ENCODE measurements at places on chromosomes 4 and X.

DNA sequence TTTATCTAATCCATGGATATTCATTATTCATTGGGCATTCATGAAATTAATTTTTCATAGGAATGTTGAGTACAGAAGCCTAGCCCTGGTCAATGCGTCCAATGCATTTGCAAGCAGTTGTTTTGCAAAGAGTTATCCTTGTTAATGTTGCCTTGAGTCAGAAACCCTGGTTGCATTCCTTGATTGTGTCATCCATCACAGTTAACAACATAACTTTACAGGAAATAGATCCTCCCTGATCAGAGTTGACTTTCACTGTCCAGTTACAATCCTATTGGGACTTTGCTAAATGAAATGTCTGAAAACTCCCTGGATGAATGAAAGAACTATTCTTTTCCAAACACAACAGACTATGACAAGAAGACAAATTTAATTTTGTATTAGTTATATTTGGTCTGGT is 924.3 kb upstream of the SLIT2 start:
- no peak for DNase-seq

DNA sequence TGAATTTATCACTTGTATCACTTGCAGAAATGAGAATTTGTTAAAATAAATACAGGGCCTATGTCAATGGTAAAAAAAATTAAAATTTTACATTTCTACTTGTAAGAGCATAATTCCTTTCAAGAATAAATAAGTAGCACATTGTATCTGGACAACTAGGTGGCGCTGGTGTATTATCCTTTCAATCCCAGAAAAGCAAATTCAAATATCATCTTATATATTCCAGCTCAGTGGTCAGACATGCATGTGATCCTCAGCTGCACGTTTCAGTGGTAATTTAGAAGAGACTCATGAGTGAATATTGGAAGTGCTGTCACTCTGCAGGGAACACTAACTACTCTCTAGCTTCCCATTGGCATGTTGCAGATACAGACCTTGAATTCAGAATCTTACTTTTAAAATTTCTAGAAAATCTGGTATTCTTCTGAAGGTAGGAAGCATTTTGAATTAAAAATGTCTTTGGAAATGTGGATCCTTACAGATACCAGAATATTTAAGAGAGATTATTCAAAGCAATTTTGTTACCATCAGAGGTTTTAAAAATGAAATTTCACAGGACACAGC is 1414.7 kb upstream of the TENM3 start:
- DNase-seq = no peak

DNA sequence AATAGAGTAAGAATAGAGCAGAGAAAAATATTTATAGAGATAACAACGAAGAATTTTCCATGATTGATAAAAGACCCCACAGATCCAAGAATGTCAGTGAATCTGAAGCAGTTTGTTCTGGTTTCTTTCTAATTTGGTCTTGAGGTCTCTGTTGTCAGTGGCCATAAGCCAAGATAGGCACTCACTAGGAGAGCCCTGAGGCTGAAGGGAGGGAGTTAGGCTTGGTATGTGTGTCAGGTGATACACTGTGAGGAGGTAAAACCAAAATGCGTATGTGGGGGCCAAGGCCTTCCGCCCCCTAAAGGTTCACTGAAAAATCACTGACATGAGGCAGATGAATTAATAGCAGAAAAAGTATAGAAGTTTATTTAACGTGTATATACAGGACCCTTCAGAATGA is 382.3 kb upstream of the HTR2C start:
- DNase-seq = no peak

DNA sequence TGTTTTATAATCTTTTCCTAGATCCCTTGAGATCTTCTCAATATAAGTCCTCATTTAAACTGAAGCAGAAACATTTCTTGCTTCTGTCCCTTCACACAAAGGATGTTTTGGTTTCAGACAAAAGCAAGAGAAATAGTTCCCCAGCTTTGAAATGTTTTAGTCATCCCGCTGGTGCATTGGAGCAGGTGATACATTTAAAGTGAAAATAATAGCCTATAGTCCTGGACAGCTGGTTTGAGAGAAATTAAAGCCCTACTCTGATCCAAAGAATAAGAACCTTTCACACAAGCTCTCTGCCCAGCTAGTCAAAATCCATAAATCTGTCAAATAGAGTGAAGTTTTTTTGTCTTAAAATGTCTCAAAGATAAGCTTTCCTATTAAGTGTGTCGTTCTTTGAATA is 79.4 kb downstream of the LUZP4 start:
- no peak for DNase-seq

- DNase-seq = no peak
Measured at GRCh38 chr4:138655286-138655685, 360.3 kb upstream of the NOCT start.

DNA sequence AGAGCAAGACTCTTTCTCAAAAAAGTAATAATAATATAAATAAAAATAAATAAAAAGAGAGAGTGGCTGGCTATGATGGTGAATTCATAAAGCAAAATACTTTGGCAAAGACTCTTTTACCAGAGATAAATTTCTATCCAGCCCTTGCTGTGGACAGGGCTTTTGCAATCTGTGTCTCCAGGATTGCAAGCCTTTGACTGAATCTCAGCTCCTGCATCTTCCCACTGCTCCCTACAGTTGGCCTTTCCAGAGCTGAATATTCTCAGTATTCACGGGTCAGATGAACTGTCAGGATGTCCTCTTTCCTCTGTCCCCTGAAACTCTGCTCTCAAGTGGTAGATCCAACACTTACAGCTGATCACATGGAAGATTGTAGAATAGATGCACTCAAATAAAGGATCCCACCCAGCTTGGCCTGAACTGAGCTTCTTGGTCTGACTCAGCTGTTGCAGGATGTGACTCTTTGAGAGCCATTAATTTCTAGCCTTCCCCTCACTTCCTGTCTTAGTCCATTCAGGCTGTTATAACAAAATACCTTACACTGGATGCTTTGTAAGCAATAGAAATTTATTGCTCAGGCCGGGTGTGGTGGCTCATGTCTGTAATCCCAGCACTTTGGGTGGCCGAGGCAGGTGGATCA is 123.4 kb upstream of the GUCY1A1 start:
- DNase-seq = no peak

DNA sequence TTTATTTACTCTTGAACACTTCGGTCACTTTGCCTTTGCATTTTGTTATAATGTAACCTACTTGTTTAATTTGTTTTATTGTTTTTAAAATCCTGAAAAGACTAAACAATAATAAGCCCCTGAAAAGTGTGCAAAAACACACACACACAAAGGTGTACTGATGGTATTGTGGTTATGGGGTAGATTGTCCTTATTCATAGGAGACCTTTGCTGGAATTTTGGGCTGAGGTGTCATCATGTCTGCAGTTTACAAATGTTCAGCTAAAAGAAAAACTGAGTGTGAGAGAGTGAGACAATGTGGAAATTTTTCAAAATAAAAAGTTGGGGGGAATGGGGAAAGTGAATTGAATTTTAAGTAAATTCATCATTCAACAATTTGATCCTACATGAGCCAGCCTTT is 174.9 kb downstream of the QDPR start:
- DNase-seq = no peak

- DNase-seq = no peak
Measured at GRCh38 chrX:109858602-109859341, 125.7 kb upstream of the ACSL4 start.

- DNase-seq = no peak
Measured at GRCh38 chr4:81256059-81256970, 41.3 kb upstream of the PRKG2 start.

- DNase-seq = no peak
Measured at GRCh38 chr4:139493176-139493575, 39.3 kb downstream of the RAB33B start.

DNA sequence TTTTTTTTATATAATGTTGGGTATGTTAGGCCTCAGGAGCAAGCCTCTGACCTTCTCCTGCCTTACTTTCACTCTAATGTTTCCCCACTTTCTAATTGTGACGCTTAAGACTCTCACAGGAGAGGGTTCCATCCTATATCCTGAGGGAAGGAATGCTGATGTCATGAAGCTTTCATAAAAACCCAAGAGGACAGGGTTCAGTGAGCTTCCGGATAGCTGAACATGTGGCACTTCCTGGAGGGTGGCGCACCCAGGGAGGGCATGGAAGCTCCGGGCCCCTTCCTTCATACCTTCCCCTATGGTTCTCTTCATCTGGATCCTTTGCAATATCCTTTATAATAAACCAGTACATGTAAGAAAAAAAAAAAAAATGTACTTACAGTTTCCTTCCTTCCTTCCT is 48.0 kb upstream of the TMPRSS11E start:
- DNase-seq = no peak

DNA sequence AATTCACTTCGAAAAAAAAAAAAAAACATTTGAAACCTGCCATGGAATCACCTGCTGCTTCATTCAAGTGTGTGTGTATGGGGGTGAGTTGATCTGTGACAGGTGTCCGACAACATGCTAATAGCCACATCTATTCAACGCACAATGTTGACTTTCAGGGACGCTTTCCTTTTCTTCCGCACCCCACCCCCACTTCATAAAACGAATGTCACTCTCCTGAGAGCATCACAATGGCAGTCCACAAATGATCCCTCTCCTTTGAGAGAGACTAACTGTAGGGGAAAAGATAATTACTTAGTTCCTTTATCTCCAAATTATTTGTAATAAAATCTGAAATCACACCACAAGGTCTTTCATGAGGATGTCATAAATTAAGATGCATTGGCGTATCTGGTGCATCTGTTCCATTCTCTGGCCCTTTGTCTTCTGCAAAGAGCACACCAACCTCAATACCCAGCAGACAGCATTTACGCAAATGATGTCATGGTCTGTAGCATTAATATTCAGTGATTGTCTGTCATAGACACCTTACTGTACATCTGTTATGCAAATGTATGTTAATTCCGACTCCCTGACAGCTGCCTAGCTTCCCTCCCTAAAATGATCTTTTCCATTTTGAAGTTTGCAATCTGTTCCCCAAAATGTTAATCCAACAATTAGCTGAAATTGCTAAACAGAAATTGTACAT is 640.0 kb upstream of the BOD1L1 start:
- no peak for DNase-seq

DNA sequence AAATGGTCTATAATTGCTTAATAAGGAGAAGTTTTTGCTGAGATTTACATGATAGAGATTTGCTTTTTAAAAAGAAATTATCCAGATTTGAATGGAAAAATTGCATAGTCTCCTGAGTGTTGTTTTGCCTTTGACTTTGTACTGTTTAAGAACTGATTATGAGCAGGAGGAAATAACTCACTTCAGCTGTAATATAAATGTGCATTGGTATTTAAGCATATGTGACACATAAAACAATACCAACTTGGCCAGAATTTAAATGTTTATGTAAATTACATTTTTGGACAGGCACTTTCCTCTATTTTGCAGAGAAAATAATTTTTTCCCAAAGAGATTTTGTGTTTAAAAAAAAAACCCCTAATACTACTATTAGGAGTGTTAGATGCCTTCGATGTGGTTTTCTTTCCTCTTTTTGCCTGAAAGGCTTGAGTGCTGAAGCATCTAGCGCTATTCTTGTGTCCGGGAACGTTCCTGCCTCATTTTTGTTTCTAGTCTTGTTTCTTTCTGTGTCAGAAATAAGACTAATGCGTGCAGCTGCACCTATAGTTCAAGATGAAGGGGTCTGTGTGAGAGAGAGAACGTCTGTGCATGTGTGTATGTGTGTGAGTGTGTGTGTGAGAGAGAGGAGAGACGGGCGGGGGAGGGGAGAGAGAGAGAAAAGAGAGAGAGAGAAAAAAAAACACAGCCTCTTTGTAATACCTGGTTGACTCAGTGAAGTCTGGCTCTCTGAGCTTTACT is 60.8 kb downstream of the TBL1X start:
- DNase-seq = no peak

DNA sequence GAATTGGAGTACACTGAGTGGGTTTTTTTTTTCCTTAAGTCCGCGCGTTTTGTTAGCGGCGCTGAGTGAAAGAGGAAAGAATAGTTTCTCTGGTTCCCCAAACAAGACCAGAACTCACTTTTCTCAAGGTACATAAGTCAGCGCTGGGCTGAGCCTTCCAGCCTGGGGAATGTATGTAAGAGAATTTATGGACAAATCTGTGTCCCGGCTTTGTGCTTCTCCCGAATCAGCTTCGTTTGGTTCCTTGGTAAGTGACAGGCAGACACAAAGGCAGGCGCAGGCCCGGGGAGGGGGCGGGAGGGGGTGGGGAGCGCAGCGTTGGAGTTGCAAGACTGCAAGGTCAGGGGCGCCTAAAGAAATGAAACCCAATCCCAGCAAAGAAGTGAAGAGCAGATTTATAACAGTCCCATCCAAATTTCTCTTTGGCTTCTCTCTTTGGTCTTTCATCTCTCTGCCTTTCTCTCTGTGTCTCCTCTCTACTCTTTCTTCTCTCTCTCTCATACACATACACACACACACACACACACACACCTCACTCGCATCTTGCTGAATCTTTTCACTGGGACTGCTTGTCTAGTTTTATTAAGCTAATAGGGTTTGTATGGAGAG is 981 bp downstream of the TET2 start:
- DNase-seq = no peak

DNA sequence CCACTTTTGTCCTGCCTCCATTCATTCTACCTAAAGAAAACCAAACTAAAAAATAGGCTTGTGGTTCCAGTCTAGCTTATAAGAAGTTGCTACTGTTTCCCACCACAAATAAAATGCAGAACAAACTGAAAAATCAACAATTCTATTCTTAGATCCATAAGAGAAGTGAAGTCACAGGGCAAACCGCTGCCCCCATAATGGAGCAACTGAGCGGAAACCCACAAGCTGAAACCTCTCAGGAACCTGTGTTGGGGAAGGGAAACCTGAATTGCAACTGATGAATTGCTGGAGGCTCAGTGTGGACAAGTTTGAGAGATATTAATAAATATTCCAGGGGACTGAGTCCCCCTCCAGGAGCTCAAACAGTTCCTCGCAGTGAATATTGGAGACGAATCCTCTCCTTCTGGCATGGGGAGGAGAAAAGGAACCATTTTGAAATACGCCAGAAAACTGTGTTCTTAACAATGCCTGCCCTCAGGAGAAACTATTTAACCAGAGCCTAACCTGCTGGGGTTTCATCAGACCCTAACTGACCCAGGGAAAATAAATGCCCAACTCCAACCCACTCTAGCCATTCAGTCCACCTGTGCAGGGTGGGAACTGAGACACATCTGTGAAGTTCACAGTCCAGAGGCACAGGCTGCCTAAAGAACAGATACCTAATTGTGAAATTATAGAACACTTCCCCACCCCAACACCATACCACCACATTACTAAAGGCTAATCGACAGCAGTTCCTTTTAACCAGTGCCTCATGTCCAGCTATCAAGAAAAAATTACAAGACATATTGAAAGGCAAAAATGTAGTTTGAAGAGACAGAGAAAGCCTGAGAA is 22.8 kb upstream of the SH3RF1 start:
- DNase-seq = no peak

DNA sequence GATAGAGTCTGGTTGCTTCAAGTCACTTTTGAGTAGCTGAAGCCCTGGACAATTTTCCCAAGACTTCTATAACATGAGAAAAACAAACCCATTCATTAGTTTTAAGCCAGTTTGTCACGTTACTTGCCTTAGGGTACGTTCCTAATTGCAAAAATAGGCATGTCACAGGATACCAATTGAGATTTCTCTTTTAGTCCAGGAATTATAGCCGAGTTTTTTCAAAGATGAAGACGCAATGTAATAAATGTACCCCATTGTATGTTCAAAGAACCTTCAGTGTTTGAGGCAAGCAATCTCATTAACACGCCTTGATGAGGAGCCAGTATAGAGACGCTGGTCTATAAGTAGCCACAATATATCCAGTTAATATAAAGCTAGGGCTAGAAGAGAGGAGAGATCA is 534.2 kb downstream of the INPP4B start:
- DNase-seq = no peak

- DNase-seq = peak; percentile 47
Measured at GRCh38 chr4:13988353-13989305, 361.1 kb upstream of the BOD1L1 start.
